EL (cell line): ENCODE measurements at places on chromosomes 5 and 9.
A peak's percentile ranks its signal among the peaks of the same experiment; 100 is the strongest.

DNA sequence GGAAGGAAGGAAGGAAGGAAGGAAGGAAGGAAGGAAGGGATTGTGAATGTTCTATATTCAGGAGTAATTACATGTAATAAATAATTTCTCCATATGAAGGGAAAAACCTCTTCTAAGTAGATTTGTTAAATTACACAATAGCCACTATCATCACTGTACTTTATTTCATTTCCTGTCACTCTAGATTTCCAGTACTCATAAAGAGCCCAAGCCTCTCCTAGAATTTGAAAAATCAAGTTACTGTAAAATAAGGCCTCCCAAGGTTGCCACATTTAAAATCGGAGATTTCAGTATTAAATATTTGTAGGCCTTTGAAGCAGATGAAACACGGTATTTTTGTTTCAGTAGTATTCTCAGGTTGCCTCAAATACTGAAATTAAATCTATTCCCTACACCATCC, 499.0 kb downstream of the CDH10 start:
- no peak for DNase-seq

DNA sequence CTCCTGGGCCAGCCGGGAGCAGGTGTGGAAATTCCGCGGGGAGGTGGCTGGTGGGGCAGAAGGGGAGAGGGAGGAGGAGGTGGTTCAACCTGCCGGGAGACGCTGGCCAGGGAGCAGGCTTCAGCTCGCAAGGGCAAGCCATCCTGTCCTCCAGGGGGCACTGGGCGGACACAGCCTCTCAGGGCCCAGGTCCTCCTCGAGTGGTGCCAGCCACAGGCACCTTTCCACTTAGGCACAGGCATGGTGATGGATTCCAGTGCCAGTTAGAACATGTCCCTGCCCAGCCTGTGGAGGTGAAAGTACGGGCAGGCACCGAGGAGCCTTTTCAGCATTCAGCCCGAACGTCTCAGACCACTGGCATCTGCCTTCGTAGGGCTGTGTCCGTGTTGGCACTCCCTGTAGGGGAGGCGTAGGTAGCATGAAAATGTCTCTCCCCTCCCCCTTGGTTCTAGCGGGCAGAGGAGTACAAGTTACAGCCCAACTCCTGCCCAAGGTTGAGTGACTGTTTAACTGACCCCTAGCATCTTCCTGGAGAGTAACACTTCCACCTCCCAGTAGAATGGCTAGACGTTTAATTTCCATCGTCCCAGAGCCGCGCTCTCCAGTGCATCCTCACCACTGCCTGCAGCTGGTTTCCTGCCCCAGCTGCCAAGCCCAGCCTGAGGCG, 48.9 kb downstream of the DAB2IP start:
- DNase-seq, result peak; percentile 58

DNA sequence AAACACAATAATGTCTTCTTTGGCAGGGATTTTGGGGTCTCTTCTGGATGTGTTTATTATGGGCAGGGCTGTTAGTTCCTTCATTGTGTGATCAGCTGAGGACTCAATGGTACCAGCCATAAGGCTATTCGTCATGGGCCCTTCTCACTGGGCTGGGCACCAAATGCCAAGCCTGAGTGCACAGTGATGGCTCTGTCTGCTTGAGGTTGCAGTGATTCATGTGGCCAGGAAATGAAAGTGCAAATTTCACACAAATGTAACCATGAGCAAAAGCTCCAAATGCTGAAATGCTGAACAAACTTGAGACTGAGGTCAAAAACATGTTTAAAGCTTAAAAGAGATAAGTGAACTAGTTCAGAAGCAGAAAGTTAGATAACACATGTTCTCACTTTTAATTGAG, 191.0 kb downstream of the TARS1 start:
- peak; percentile 6 for DNase-seq

- DNase-seq, result no peak
Observed at GRCh38 chr5:133121611-133122150, 69.9 kb downstream of the HSPA4 start.

DNA sequence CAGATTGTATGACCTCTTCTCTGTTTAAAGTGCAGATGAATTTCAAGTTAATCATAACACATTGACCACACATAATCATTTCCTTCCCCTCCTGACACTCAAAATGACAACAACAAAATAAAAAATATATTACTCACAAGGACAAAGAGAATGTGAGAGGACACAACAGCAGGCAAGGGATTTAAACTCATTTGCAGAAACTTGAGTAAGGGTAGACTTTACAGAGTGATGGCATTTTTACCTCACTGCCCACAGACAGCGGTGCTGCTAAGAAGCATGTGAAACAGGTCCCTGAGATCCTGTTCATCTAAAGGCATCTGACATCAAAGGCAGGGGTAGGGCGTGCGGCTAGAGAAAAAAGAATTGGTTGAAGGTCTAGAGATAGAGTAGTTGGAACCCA, 99.0 kb downstream of the TRIM36 start:
- no peak for DNase-seq

DNA sequence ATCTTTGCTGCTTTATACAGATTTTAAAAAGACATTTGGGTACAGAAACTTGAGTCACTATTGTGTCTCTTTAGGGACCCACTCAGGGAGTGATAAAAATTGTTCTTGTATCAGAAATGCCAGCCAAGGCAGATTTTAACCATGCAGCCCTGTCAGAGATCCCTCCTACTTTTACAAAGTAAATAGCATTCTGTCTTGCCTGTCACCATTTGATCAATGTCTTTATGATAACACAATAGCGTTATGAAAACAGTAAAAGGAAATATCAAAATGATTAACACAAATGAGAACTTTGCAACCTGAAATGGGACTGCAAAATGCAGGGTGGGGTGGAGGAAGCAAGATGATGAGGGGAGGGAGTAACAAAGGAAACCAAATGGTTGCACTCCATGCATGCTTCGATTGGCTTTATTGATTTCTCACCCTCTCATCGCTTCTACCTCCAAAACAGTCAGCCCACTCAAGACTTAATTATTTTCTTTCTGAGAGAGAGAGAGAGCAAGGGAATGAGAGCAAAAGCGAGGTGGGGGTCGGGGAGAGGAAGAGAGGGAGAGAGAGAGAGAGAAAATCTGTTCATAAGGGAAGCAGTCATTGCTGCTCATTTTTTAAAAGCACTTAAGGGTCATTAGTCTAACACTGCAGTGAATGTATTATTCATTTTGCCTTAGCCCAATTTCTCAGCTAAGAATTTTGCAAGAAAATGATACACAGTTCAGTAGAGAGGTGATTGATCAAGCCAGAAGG, 576.5 kb downstream of the CSNK1G3 start:
- DNase-seq, result no peak

GRCh38 chr5:78563621-78564020, 85.0 kb downstream of the LHFPL2 start:
- DNase-seq, result no peak
